Endodermal cell (in vitro differentiated cells): ENCODE measurements at places on chromosomes 1 and 21. TPM values are rescaled to one million over a fixed set of nuclear protein-coding genes. Genes with fewer than 3 reads are reported as not detected.

GRCh38 chr1:99673315-99673714 is 27.4 kb downstream of the PALMD start:
- DNase-seq: no peak

DNA sequence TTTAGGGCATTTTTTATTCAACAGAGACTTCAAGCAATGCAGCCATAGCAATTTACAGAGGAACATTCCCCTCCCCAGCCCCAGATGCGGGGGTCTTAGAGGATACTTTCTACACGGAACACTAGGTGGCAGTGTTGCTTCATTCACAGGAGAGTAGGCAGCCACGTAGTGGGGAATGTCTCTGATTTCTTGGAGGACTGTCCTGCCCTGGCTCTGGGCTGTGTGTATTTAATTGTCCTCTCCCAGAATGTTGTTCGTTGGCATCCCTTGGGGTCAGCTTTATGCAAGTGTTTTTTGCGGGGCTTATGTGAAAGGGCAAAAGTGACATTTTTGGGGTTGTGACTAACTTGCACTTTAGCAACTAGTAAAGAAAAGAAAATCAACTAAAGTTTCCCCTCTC is 96.9 kb downstream of the PAPPA2 start:
- DNase-seq: peak; percentile 86

DNA sequence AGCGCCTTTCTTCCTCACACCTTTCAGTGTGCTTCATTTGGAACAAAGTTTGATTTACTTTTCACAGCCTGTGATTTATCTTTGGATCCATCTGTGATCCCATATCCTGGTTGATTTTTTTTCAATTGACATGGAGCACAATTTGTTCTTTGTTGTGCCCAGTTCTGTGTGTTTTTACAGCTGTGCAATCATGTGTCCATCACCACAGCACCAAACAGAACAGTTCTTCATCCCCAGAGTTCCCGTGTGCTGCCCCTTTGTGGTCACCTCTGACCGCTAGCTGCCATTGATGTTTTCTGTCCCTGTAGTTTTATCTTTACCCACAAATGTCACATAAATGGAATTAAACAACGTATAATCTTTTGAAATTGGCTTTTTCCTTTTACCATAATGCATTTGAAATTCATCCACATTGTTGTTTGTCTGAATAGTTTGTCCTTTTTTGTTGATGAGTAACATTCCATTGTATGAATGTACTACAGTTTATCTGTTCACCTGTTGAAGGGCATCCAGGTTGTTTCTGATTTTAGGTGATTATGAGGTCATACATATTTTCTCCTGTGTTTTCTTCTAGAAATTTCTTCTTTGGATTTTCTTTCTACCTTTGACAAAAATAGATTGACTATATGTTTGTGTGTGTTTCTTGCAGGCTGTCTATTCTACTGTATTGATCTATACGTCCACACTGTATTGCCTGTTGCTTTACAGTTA is 17.4 kb downstream of the MIGA1 start:
- no peak for DNase-seq

GRCh38 chr1:154870115-154870571 is at the start of gene KCNN3:
Gene KCNN3 (minus strand): TSS chr1:154870281. CDS start chr1:154869964, 317 bp downstream.
- DNase-seq: peak; percentile 99

DNA sequence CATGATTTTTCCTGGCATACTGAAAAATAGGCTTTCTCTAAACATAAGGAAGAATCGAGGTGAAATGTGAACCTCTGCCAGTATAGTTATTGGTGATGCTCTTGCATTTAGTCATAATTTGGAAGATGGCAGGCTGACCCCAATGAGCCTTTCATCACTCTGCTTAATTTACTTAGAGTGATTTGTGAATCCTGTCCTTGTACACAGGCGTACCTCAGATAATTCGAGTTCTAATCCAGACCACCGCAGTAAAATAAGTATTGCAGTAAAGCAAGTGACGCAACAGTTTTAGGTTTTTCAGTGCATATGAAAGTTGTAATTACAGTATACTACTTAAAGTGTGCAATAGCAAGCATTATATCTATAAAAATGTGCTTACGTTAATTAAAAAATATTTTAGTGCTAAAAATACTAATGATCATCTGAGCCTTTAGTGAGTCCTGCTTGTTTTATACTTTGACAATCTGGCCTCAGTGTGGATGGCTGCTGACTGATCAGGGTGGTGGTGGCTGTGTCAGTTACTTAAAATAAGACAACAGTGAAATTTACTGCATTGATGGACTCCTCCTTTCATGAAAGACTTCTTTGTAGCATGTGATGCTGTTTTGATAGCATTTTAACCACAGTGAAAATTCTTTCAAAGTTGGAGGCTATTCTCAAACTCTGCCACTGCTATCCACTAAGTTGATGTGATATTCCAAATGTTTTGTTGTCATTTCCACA is 1.7 kb downstream of the PKNOX1 start:
- no peak for DNase-seq

DNA sequence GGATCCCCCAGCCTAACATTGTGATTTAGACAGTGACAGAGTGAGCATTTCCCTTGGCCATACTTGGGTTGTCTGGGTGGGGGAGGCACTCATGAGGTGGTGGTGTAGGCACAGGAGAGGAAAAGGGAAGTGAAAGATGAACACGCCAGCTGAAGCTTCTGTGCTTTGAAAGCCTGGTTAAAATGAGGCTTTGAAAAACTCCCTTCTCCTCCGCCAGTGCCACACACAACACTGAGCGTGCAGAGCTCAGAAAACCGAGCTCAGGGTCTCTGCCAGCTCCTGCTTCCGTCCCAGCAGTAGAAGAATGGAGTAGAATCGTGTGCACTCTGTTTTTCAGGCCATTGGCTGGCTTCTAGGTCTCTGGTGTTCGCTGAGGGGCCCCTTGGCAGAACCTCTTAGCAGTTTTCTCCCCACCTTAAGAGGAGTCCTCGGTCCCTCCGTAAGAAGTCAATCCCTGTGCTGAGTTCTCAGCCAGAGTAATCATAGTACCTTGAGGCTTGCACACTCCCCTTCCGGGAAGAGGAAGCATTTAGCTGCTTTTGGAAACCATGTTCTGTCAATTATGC is 12.9 kb downstream of the PLEKHM2 start:
- no peak for DNase-seq

DNA sequence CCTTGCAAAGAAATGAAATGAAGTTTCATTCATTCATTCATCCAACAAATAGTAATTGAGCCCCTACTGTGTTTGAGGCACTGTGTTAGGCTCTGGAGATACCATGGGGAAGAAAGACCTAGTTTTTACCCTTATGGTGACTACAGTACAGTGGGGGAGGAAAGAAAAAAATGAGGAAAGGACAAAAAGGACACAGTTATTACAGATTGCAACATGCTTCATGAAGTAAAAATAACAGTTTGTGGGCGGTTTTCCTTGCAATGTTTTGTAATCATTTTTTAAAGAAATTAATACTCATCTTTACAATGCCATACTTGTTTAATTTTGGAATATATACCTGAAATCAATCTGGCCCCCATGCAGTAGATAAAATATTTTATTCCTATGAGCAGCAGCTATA is 120.3 kb downstream of the TM2D1 start:
- DNase-seq: no peak

DNA sequence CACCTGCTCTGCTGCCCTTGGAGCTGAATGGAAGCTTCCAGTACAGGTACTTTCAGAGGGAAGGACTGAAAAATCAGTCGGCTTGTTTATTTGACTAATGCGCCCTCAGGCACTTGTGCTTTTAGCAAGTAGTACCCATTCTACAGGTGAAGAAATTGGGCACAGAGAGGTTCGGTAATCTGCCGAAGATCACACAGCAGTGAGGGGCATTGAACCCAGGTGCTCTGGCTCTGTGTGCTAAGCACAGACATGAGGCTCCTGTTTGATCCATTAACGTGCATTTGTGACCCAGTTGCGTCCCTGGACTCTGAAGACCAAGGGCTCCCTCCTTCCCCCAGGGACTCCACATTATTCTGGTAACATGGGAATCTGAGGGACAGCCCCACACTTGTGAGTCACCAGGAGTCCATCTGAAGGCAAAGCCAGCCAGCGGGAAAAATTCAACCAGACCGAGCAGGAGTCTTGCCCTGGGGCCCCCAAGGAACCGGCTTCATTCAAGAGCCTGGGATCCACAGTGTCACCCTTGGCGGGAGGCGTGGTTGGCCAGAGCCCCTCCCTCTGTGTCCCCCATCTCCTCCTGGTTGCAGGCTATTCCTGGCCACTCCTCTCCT is 192.4 kb upstream of the ARHGEF16 start:
- no peak for DNase-seq

GRCh38 chr1:43414634-43415223 is 25.0 kb downstream of the SZT2 start:
- peak; percentile 92 for DNase-seq

- DNase-seq: peak; percentile 61
Observed at GRCh38 chr1:29876902-29877301, 640.6 kb downstream of the PTPRU start.

DNA sequence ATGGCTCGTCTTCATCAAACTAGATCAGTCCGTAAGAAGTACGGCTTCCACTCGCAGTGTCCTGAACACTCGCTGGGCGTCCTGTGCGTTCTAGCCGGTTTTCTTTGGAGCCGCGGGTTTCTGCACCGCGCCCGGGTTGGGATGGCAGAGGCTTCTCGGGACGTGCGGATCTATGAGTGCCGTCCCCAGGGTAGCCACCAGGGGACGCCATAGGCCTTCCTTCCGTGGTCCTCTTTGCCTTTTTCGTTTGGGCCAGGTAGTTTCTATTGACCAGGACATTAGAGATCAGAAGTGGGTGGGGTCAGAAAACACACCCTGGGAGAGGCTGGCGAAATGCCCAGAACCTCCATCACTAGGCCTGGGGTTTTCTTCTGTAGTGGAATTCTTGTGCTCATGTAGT is 273.8 kb downstream of the FAM72C start:
- peak; percentile 54 for DNase-seq

GRCh38 chr21:27570306-27570868 is 603.5 kb upstream of the ADAMTS5 start:
- DNase-seq: no peak

DNA sequence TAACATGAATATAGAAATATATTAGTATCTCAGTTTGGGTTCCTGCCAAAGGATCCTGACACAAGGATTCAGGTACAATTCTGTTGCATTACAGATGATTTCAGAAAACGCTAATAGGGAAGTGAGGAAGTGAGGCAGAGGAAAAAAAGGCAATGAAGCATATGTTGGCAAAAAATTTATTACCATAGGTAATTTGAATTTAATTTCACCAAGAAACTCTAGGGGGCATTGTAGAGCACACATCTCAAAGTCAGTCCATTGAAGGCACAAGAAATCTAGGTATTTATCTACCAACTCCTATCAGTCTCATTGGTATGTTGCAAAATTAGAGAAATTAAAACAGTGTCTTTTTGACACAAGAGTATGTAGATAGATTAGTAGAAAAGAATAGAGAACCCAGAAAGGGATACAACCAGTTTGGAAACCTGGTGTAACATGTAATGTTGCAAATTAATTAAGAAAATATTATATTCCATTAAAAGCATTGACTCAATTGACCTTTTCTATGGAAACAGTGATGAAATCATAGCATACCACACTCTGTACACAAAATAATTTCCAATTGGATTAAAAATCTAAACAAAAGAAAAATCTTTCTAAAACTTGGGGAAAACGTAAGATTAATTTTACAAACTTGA is 104.9 kb upstream of the SNX7 start:
- no peak for DNase-seq

GRCh38 chr1:248625971-248626370 is 8.9 kb downstream of the OR2T11 start:
- DNase-seq: no peak

- DNase-seq: no peak
Observed at GRCh38 chr1:111489604-111490003, 13.8 kb downstream of the ADORA3 start.

DNA sequence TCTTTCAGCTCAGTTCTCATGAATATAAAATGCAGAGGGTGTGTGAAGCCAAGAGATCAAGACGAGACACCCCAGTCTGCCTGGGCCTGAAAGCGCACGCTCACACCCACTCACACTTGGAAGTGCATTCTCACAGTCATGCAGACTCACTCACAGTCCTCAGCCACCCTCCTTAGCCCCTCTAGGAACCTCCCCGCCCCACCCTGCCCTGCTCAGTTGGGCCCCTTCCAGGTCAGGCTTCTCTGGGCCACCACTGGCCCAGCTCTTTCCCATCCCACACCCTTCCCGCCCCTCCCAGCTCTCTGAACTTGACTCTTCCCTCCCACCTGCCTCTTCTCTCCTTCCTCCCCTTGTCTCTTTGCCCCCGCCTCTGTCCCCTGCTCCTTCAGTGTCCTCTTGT is 93.8 kb downstream of the EPHB2 start:
- no peak for DNase-seq

DNA sequence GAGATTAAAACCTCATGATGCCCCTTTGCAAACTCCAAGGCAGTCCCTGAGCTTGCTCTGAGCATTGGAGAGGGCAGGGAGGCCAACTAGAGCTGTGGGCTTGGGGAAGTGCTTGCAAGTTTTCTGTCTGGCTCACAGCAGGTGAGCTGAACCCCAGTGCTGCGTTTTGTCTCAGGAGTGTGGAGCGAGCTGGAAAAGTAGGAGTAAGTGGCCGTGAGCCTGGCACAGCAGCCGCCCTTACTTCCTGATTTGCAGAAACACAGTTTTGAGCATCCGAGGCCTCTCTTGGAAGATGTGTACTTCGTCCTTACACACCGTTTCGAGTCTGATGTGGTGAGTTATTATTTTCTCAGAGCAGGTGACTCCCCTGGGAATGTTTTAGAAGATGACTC is 221.2 kb upstream of the C1orf174 start:
- no peak for DNase-seq

- DNase-seq: no peak
Observed at GRCh38 chr1:156805766-156806511, 10.7 kb downstream of the SH2D2A start.

DNA sequence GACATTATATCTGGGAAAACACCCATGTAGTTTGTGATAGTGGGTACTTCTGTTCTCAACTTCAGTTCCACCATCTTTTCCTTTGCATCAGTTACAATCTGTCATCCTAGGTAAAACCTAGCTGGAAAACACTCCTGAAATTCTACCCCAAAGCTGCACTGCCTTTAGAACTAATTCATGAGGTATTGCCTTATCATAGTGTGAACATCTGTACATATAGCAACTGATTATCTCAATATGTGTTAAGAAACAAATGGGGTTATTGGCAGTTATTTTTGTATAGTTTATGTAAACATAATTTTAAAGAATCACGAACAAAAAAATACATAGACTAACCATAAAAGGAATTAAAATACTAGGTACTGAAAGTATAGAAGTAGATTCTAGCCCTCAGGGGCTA is 6.4 kb upstream of the NEK7 start:
- DNase-seq: no peak

GRCh38 chr1:240691909-240692705 is 80.2 kb upstream of the GREM2 start:
- DNase-seq: peak; percentile 84

The TCHH gene
- total RNA-seq: 0.04 to 0.09 TPM in 2 of 3 replicates, not detected in the other

The CENPS gene
- 22.6 and 23.1 TPM in 2 replicates for total RNA-seq

The OLFM3 gene
- 0.11 and 0.26 TPM in 2 replicates for total RNA-seq

The ODR4 gene
- total RNA-seq: 20.8 to 25.0 TPM (median 22.2 TPM) in 3 replicates

The S100A8 gene
- total RNA-seq: not detected in 2 replicates

The LCE1D gene
- total RNA-seq: not detected in 2 replicates

The KCNK2 gene
- 0.15 and 0.29 TPM in 2 replicates for total RNA-seq

The FNBP1L gene
- total RNA-seq: 106 to 109 TPM (median 107 TPM) in 3 replicates

The DR1 gene
- total RNA-seq: 48.5 to 59.4 TPM (median 56.4 TPM) in 3 replicates

The MAD2L2 gene
- total RNA-seq: 128 to 148 TPM (median 146 TPM) in 3 replicates
